ENCODE measurements at places on chromosomes 2 and 18.

DNA sequence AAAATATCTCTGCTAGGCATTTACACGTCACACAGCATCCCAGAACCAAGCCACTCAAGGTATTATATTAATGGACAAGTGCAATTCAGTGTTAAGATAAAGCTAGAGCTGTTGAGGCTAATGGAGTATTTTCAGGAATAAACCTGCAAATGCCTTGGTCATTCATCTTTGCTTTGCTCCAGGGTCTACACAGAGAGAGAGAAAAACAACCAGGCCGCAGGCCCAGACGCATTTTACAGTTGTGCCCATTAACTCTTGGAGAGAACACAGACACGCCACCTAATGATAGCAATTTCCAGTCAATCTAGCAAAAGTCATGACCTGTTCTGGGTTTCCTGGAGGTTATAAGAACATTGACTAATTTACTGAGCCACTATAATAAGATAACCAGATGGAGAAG, 829.3 kb downstream of the LRRTM4 start:
- no peak for DNase-seq

DNA sequence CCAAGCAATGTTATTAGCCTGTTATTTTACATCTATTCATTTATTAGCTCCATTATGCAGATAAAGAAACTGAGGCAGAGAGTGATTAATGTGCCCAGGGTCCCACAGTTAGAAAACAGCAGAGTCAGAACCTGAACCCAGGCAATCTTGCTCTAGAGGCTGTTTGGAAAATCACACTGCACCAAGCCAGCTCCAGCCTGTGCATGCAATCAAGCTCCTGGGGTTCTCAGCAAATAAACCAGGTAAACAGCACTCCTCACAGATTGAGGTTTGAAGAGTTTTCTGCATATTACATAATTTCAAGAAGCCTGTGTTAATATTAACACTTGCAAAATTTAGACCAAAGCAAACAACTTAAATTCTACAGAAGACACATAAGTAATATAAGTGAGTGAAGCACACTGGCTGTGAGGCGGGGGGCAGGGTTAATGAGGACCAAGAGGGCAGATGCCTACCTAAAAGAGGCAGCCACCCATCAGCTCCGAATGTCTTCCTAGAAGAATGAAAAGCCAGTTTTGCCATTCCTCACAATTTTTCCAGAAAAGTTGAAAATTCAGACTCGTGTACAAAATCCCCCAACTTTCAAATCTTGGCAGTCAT, 35.4 kb downstream of the CACNB4 start:
- no peak for DNase-seq

- DNase-seq = no peak
These were observed 18.4 kb downstream of the GRP start for GRCh38 chr18:59238385-59238784.

DNA sequence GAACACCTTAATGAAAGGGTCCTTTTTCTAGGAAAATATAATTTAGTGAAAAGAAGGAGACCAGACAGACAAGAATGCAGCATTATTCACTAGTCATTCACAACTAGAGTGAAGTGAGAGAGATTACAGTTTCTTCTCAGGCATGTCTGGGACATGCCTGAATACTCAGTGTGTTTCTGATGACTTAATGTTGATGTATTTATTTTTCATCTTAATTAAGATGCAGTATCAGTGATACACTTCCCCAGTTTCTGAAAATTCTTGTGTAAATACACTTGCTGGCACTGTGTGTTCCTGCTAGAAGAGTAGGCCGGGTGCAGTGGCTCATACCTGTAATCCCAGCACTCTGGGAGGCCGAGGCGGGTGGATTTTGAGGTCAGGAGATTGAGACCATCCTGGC, 143.6 kb downstream of the MYO3B start:
- DNase-seq = no peak

GRCh38 chr2:204183608-204184007, 247.0 kb downstream of the ICOS start:
- DNase-seq = no peak

DNA sequence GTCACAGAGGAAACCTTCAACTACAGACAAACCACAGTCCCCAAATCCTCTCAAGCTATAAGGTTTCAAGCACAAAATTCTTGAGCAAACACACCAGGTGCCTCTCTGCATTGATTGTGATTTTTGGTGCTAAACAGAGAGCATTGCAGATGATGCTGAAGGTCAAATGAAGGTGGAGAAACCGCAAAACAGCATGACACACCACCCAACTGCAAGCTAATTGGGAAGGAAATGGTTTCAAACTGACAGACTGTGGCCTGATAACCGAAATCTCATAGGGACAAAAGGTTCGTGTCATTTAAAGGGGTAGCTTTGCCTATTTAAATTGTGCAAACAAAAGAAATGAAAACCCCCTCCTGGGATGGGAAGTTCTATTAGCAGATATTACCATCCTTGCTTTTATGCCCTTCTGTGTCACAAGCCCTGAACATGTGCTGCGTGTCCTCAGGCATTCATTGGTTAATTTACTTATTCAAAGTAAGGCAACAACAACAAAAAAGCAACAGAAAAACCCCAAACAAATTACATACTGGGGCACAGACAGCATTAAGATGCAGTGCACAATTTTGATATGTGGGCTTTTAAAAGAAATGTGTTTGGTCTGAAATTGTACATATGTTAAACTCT, 154.9 kb downstream of the AQP4 start:
- no peak for DNase-seq

DNA sequence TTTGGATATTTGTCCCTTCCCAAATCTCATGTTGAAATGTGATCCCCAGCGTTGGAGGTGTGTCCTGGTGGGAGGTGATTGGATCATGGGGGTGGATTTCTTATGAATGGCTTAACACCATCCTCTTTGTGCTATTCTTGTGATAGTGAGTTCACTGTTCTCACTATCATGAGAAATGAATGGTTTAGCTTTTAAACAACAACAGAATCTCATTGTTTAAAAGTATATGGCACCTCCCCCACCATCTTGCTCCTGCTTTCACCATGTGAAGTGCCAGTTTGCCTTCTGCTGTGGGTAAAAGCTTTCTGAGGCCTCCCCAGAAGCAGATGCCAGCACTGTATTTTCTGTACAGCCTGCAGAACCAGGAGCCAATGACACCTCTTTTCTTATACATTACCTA, 38.1 kb downstream of the KIAA1328 start:
- no peak for DNase-seq

DNA sequence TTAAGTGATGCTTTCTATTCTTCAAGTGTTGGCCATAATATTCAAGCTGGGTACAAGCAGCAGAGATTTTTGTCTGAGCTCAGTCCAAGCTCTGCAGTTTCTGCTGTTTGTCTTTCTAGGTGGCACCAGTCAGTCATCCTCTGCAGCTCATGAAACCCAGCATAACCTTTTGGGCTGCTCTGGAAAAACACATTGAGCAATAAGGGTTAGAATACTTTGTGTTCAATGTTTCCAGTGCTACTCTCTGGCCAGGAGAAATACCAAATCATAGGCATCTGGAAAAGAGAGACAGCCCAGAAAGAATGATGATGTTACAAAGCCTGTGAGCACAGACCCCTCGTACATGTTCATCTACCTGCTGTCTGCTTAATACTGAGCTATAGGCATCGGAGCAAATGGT, 19.5 kb upstream of the WIPF1 start:
- DNase-seq = no peak

GRCh38 chr2:205644018-205644417, 38.3 kb upstream of the NRP2 start:
- DNase-seq = no peak

DNA sequence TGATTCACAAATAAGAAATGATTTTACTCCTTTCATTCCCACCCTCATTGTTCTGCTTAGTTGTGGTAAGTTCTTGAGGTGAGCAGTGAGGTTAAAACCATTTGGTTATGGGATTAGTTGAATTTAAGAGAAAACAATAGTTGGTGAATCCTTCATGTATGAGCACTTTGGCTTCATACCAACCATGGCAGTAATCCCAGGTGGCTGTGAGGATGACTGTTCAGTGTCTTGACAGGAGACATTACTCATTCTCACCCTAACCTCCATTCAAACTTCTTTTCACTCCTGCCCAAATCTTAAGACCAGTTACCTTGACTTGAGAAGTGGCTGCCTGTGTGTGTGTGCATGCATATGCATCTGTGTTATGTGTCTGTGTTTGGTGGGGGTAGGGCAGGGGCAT, 143.1 kb downstream of the SETBP1 start:
- DNase-seq = peak; percentile 18

DNA sequence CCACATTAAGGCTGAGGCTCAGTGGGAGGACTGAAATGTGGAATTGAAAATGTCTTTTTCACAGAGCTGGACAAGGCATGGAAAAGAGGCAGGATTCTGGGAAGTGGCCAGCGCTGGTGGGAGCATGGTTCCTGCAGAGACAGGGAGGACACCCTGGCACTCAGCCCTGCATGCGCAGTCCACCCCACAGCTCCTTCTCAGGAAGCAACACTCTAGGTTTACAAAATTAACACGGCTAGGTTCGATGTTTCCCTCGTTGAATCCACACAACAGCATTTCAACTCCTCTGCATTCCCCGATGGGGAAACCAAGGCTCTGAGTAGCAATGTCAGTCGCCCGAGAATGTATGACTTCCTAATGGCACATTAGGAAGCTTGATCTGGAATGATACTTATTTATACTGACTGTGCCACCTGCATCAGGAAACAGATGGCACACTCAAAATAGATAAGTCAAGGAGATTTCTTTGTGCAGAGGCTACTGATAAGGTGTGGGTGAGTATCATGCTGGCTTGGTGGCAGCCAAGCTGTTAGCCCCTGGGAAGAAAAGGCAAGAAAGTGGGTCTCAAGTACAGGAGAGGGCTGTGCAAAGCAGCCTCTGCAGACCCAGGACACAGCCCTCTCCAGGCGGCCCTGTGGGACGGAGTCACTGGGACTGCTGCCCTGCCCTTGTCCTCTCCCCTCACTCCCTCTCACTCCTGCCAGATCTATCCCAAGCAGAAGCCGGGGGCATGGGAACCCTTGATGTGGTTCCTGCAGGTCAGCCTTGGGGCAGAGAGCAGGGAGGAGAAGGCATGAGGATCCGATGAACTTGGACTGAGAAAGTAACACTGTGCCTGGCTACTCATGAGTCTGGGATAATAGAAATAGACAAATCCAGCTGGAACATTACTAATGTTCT, 158.4 kb upstream of the FHL2 start:
- no peak for DNase-seq

- DNase-seq = no peak
These were observed 733.6 kb upstream of the ZEB2 start for GRCh38 chr2:145253492-145253891.

GRCh38 chr2:137675584-137676327, 288.5 kb upstream of the HNMT start:
- DNase-seq = no peak

GRCh38 chr2:8125741-8126711, 555.8 kb upstream of the ID2 start:
- no peak for DNase-seq

GRCh38 chr2:13745330-13745729, 887.2 kb upstream of the LRATD1 start:
- no peak for DNase-seq

- DNase-seq = no peak
These were observed 129.9 kb downstream of the FHOD3 start for GRCh38 chr18:36427369-36427768.

GRCh38 chr2:203326356-203326755, 1.8 kb upstream of the ABI2 start:
- no peak for DNase-seq

GRCh38 chr2:176284461-176285049, 15.3 kb downstream of the MTX2 start:
- no peak for DNase-seq

- no peak for DNase-seq
These were observed 20.7 kb downstream of the TMEM178A start for GRCh38 chr2:39686456-39686855.

GRCh38 chr2:194745557-194746146, 911.4 kb upstream of the SLC39A10 start:
- no peak for DNase-seq

DNA sequence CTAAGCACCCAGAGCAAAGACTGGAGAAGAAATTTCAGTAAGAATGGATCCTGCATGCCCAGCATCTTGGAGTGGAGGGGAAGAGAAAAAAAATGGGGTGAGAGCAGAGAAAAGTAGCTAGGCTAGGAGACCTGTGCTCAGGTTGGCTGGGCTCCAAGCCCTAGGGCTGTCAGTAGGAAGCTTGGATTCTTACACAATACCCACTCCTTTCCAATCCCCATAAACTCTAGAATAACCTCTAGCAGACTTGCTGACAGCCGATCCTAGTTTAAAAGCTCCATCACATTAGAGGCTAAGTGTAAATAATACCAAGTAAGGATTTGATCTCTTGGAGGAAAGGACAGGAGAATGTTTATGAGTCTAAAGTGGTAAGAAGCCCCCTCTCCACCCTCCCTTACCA, 46.2 kb upstream of the NABP1 start:
- no peak for DNase-seq

- DNase-seq = no peak
These were observed 82.8 kb upstream of the SEC11C start for GRCh38 chr18:59056706-59057492.

GRCh38 chr2:158967114-158967730, 1.2 kb upstream of the TANC1 start:
- DNase-seq = no peak

DNA sequence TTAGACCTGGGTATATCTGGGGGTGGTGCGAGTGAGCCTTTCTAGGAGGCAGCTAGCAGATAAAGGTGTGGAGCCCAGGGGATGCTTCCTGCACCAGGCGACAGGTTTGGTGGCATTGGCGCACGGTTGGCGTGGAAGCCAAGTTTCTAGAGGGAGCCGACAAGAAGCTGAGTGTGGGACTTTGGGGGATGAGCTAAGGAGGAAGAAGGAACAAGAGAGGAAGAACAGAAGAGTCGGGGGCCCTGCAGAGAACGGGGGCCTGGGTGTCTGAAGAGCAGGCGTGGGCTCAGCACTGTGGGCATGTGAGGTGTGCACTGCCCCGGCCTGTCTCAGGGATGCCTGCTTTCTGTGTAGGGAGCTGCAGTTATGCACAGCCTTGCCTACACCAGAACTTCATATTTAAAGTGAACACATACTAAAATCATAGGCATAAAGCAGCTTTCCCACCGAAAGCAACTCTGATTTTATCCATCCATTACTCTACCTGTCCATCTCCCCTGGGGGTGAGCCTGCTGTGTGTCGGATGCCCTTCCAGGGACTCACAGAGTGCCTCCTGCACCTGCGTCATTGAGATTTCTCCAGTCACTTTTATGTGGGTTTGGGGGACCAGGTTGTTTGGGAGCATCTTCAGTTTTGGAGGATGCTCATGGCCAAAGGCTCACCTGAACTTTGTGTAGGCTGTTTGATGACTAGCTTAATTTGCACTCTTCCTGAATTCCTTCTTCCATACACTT, 149.7 kb downstream of the LDLRAD4 start:
- no peak for DNase-seq
